ENCODE measurements at places on chromosomes 12 and 14.

DNA sequence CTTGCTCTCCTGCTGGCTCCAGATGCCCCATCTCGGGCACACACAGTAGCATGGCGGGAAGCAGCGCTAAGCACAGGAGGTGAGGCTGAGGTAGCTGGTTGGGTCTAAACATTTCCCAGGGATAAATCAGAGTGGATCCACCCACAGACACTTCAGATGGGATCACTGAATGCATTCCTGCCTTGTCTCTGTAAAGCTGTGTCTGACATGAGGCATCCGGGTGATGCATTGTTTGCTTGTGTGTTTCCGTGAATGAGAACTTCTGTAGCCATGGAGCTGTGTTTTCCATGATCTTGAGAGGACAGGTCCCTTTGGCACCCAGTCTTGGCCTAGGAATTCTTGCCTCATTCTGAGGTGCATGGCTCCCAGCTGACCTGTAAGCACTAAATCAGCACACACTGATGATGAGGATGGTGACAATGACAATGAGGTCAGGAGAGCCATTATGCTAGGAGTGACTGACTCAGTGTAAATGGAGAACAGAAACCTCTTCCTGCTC, 6.7 kb upstream of the KRT75 start:
- no peak for DNase-seq

- peak; percentile 50 for DNase-seq
Measured at GRCh38 chr14:31025367-31026076, at the start of gene AP4S1. Gene AP4S1, plus strand, starts transcription at chr14:31025649. Its CDS starts 40,548 bp downstream, at chr14:31066197.

DNA sequence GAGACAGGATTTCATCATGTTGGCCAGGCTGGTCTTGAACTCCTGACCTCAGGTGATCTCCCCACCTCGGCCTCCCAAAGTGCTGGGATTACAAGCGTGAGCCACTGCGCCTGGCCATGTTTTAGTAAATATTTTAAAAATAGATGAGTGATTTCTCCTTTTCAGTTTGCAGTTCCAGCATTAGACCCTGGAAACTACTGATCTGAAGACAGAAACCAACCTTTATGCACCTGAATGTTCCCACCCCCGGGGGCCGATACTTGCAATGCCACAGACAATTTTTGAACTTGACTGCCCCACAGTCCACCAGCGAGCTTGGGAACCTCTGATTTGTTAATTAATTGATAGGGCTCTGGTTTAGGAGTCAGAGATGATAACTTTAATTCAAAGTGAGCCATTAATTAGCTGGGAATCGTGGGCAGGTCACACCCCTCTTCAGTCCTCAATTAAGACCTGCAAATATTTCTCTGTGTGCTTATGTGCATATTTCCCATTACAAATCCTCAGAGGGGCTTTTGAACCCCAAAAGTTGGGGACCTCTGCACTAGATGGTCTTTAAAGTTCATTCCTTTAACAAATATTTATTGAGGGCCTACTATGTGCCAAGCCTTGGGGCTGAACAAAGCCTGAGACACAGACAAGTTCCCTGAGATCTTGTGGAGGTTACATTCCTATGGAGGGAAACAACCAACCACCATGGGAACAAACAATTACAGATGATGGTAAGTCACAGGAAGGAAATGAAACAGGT, 4.1 kb upstream of the TMEM120B start:
- no peak for DNase-seq

DNA sequence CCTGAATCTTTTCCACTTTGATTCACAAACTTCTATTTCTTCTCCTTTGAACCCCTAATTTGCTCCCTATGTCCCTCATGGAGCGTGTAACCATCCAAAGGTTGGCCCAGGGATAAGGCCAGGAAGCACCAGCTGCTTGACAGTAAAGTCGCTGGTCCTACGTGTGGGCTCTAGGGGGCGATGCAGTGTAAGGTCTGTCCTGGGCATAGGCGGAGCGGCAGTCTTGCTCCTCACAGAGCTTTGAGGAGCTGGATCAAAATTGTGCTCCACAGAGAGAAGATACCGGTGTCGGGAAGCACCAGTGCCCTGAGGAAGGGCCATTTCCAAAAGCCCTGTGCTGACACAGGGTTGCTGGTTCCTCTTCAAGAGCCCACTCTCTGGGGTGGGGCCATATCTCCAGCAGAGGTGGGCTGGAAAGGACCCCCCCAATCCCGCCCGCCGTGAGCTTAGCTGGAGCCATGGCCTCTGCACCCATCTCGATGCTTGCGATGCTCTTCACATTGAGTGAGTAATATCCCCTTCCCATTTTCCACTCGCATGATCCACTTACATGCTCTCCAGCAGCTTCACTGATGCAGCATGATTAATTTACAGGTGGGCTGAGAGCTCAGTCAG, 49.9 kb upstream of the OR4E1 start:
- peak; percentile 13 for DNase-seq

DNA sequence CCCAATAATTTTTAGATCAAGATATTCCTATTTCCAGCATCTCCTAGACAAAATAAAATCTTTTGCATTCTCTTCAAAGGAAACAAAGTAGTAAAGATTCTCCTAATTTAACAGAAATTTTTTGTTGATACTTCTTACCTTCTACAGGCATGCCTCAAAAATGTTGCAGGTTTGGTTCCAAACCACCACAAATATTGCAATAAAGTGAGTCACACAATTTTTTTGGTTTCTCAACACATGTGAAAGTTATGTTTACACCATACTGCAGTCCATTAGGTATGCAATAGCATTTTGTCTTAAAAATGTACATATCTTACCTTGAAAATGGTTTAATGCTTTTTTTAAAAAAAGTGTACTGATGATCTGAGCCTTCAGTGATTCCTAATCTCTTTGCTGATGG, 65.6 kb upstream of the USP15 start:
- no peak for DNase-seq

GRCh38 chr14:36625436-36625835, 36.2 kb upstream of the PAX9 start:
- no peak for DNase-seq

GRCh38 chr12:50790081-50790480, 26.2 kb downstream of the ATF1 start:
- DNase-seq: no peak

DNA sequence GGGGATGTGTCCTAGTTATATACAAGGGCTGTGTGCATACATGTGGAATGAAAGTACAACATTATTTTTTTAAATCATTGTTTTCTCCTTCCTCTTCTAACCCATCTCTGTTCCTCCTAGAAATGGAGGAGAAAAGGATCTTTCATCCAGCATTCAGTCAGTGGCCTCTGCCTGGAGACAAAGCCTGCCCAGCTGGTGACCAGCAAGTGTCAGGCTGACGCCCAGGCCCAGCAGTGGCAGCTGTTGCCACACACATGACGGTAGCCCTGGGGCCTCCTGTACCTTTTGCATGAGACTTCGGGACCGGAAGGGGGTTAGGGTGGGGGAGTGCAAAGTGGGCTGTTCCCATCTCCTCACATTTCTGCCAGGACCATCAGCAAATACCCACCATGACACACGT, 46.2 kb downstream of the ERH start:
- no peak for DNase-seq

GRCh38 chr12:82730953-82731459, 44.3 kb downstream of the TMTC2 start:
- peak; percentile 78 for DNase-seq

GRCh38 chr14:85027681-85028370, 502.1 kb upstream of the FLRT2 start:
- peak; percentile 48 for DNase-seq

DNA sequence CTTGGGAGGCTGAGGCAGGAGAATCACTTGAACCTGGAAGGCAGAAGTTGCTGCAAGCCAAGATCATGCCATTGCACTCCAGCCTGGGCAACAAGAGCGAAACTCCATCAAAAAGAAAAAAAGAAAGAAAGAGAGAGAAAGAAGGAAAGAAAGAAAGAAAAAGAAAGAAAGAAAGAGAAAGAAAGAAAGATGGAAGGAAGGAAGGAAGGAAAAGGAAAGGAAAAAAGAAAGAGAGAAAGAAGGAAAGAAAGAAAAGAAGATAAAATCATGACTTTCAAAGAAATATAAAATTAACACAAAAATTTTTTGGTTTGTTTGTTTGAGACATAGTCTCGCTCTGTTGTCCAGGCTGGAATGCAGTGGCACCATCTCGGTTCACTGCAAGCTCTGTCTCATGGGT, 22.2 kb upstream of the DAAM1 start:
- DNase-seq: no peak

Measured in NCI-H1417 (cell line).